Fibroblast of skin of right biceps (primary cell): ENCODE measurements at places on chromosomes 4 and X.

DNA sequence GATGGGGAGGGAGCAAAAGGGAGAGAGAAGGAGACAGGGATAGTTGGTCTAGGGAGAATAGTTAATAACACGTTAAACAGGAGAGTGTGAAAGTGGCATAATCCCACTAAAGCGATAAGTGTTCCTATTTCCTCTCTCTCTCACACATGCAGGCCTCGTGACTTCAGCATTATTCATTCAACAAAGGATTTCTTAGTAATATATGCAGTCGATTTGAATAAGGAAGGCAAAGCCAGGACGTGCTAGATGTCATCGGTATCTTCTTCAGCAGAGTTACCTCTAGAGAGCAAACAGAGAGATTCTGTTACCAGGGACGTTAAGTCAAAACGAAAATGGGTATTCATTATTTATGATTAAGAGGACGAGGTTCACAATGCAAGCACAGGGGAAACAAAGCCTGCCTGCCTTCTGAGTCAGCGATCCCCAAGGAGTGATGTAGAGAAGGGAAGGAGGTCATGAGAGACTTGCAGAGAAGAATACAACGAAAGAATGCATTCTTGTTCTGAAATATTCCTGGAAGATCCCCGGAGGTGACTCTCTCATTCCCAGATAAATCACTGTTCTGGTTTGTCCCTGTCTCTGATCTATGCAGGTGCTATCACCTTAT lies 1048.4 kb downstream of the NLGN4X start:
- DNase-seq: no peak

- DNase-seq: peak; percentile 38
Observed at GRCh38 chr4:112060212-112060611, 85.0 kb upstream of the FAM241A start.

- DNase-seq: peak; percentile 30
Observed at GRCh38 chrX:118251271-118251670, 94.6 kb upstream of the WDR44 start.

- DNase-seq: no peak
Observed at GRCh38 chrX:5549512-5549911, 679.2 kb downstream of the NLGN4X start.

- no peak for DNase-seq
Observed at GRCh38 chrX:68417651-68418050, 15.6 kb downstream of the OPHN1 start.

DNA sequence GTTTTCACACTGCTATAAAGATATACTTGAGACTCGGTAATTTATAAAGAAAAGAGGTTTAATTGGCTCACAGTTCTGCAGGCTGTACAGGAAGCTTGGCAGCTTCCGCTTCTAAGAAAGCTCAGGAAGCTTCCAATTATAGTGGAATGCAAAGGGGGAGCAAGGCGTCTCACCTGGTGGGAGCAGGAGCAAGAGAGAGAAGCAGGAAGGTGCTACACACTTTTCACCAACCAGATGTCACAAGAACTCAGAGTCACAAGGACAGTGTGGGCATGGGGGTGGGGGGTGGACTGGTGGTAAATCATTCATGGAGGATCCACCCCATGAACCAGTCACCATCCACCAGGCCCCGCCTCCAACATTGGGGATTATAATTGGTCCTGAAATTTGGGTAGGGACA lies 22.8 kb downstream of the HMGB2 start:
- DNase-seq: no peak

GRCh38 chrX:2657532-2658113 lies 33.5 kb upstream of the CD99 start:
- no peak for DNase-seq

GRCh38 chr4:2696423-2696822 lies 59.7 kb downstream of the TNIP2 start:
- DNase-seq: no peak

- DNase-seq: no peak
Observed at GRCh38 chr4:141660880-141661279, 24.5 kb downstream of the IL15 start.

DNA sequence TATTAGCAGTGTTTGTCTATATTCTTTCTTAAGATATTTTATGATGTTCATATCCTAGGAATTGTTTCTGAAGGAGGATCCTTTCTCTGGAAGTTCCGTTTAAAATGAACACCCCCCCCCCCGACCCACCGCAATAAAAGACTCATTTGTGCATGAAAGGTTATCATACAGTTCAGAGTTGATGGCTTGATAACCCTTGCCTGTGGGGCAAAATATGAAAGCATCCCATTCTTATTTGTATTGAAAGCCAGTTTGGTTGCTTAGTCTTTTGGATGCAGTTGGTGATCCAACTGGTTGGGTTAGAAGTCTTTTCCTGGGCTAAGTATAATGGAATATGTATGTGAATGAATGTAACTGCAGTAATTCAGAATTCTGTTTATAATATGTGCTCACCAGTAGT lies 8.3 kb downstream of the INTS6L start:
- DNase-seq: no peak

GRCh38 chr4:102253860-102254259 lies 91.4 kb downstream of the SLC39A8 start:
- no peak for DNase-seq
